ENCODE measurements at places on chromosomes 6 and 20. TPM values are rescaled to one million over a fixed set of nuclear protein-coding genes. Genes with fewer than 3 reads are reported as not detected.

Gene TSBP1
- total RNA-seq: not detected

Gene PRSS35
- total RNA-seq: not detected

Gene NRSN1
- not detected for total RNA-seq

Gene DYNLT2
- total RNA-seq: 2.5 TPM

Gene IPCEF1
- 0.36 TPM for total RNA-seq

Gene SIRPA
- total RNA-seq: 47.6 TPM

Gene SERINC1
- total RNA-seq: 146 TPM

Gene C2
- total RNA-seq: 3.7 TPM

Gene HMGCLL1
- total RNA-seq: not detected

Gene SPTLC3
- 0.69 TPM for total RNA-seq

Gene RSPO4
- total RNA-seq: not detected

Gene MBOAT1
- 39.0 TPM for total RNA-seq

Gene ATP9A
- 17.1 TPM for total RNA-seq

Gene OR12D3
- total RNA-seq: not detected

Gene SERPINB6
- 70.6 TPM for total RNA-seq

Gene JAG1
- total RNA-seq: 37.3 TPM

Gene PSMB9
- 114 TPM for total RNA-seq

Gene ATP6V1G2
- total RNA-seq: 0.73 TPM

Gene PHACTR3
- total RNA-seq: 0.36 TPM

Gene C4A
- 2.2 TPM for total RNA-seq

Gene ZSCAN16
- total RNA-seq: 1.8 TPM

Gene SYCP2
- 0.34 TPM for total RNA-seq

Gene SLC17A2
- not detected for total RNA-seq

Gene TXLNB
- total RNA-seq: 0.33 TPM

Gene FLRT3
- total RNA-seq: 7.0 TPM

Gene DSP
- 1.1 TPM for total RNA-seq

Gene ACTL10
- 2.4 TPM for total RNA-seq

Gene FKBP1C
- total RNA-seq: 1.00 TPM

Gene PRRT1
- total RNA-seq: 0.67 TPM
